NCI-H2029 treated with DMSO at 0.1 percent for 48 hours (cell line): ENCODE measurements at places on chromosomes 2 and 18.

DNA sequence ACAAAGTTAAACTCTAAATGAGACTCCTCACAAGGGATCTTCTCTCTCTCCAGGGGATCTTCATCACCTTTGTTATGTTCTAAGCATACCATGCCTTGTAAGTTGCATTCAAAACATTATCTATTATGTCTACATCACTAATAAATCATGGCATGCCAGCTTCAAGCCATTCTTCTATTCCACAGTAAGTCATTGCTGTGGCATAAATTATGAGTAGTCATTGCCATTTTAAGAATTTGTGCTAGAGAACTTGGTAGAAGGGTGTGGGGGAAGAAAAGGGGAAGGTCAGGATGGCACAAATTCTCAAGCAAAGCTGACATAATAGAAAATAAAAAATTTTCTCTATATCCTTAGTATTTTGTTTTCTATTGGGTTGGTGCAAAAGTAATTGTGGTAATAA is 33.5 kb downstream of the BARD1 start:
- no peak for DNase-seq

- DNase-seq = no peak
Observed at GRCh38 chr2:98927027-98927426, 9.0 kb downstream of the CRACDL start.

- no peak for DNase-seq
Observed at GRCh38 chr2:179240481-179241451, 23.9 kb downstream of the SESTD1 start.

DNA sequence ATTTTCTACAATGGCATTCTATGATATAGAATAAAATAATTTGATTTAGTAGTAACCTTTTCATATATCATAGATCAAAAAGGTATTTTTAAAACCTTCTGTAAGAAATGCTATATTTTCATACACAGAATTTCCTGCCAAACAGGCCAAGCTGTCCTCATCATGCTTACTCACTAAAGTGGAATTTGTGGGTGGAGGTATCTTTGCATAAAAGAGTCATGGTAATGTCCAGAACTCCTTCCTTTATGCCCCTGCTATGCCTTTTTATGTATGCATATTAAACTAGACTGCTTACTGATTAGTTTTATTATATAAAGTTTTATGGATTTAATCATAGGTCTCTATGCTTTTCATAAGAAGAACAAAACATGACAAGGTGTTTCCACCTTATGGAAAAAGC is 27.5 kb upstream of the MARCHF7 start:
- no peak for DNase-seq

DNA sequence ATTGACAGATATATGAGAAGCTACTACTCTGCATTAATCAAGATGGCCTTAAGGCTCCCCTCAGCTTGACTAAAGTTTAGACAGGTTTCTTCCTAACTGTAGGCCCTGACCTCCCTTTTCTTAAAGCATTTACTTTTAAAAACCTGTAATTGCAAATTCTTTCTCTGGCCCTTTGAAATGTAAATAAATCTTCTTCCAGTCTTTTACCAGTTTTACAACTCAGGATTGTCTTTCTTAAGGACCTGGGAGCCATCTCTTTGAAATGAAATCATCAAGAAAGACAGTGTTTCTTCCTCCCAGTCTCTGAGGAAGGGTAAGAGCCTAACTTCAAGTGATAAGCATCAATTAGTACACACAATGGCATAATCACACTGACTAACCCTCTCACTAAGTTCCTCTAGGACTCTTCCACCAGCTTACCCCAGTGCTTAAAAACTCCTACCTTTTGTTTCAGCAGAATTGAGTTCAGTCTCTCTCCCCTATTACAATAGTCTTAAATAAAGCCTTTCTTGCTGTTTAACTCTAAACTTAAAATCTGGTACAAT is 58.7 kb upstream of the CDH20 start:
- no peak for DNase-seq

DNA sequence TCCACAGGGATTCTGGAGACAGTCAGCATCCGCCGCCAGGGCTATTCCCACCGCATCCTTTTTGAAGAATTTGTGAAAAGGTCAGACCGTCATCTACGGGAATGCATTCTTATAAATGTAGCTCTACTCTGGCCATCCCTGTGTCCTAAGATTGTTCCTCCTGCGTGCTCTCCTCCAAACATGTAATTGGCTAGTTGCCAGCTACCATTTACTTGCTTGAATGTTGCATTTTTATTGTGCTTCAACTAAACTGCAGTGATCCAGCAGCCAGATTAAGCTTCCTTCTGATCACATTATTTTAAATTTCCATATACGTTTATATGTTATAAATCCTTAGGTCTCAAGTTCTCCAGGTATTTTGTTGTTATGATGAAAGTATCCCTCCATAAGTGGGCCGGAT is 248.5 kb upstream of the SP5 start:
- no peak for DNase-seq

GRCh38 chr18:39958876-39959275 is 1996.2 kb upstream of the PIK3C3 start:
- DNase-seq = no peak

- DNase-seq = no peak
Observed at GRCh38 chr2:180698668-180699067, 281.7 kb upstream of the UBE2E3 start.

DNA sequence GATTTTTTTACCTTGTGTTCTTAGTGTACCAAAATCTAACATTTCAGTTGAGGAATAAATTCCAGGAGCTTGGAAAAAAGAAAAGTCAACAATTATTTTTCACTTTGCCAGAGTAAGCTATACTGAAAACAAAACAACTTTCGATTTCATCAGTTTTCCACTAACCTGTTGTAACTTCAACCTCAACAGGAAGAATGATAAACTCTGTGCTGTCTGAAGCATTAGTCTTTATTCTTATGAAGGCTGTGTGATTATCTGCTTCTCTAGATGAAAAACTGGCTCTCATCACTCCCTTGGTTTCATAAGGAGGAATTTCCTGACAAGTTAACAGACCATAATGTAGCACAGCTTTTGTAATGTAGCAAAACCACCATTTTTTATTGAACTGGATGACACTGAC is 121.2 kb downstream of the ZAP70 start:
- DNase-seq = no peak

GRCh38 chr2:151973901-151974199 is 125.0 kb downstream of the CACNB4 start:
- peak; percentile 3 for DNase-seq

DNA sequence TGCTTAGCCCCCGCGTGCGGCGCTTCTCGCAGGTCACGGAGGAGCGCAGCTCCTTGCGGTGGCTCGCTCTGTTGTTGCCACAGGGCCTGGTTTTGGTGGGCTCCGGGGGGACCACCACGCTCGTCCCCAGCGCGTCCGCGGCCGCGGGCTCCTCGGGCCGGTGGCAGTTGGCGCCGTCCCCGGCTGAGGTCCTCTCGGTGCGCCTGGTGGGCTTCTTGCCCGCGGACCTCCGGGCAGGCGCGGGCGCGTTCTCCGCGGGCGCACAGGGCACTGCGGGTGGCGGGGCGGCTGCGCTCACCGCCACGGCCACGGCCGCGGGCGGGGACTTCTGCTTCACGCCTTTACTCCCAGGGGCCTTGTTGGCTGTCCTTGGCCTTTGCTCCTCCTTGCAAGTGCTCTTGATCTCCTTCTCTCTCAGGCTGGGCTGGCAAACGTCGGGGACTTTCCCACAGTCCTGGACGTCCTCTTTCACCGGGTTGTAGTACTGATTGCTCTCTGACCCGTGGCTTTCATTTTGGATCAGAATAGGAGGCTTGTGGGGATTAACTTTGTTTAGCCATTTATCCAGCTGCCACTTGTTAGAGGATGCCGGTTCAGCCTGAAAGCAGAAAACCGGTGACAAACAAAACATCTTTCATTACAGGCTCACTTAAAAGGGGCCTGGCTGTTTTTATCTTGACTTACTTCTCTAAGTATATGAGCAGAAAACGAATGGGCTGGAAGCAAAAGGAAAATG is 104.0 kb upstream of the REV1 start:
- DNase-seq = no peak

GRCh38 chr18:45505497-45506206 is 109.6 kb upstream of the SLC14A2 start:
- DNase-seq = no peak

DNA sequence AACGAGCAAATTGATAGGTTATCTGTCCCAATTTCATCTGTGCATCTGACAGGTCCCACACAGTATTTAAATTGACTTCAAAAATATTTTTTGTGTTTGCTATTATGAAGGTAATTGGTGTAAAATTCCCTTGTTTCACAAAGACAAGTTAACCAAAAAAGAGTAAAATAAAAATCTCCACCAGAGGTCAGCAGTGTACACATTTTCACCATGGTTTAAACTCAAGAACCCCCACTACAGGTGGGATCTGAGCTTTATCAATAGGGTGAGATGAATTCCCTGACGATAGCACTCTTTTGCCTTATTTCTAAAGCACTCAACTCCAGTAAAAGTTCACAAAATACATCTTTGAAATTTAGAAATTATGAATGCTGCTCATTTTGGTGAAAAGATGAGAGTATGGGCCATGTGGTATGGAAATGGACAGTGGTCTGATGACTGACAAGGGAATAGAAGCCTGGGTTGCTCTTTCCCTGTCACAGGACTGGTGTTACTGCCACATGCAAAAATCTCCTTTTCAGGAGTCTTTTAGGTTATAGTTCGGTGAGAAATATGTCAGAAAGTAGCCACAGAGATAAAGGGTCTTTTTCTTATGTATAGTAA is 68.0 kb downstream of the SERPINB8 start:
- DNase-seq = no peak

DNA sequence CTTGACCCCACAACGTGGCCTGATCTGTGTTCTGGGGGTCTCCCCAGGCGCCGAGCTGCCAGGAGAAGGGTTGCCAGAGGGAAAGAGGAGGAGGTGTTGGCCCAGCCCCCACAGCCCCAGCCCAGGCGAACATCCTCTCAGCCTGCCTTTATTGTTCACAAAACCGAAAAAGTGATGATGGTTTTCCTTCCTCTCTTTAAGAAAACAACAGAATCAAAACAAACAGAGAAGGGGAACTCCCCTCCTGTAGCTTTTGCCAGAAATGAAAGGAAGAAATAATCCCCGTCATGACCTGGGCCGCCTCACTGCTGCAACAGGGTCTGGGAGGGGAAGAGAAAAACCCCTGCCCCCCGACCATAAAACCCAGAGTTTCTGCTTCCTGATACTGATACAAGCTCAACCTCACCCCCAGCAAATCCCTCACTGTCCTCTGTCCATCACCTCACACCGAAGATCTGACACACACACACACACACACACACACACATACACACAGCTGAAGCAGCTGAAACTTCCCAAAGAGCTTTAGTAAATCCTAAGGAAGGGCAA is 52.0 kb downstream of the ZFP36L2 start:
- no peak for DNase-seq

DNA sequence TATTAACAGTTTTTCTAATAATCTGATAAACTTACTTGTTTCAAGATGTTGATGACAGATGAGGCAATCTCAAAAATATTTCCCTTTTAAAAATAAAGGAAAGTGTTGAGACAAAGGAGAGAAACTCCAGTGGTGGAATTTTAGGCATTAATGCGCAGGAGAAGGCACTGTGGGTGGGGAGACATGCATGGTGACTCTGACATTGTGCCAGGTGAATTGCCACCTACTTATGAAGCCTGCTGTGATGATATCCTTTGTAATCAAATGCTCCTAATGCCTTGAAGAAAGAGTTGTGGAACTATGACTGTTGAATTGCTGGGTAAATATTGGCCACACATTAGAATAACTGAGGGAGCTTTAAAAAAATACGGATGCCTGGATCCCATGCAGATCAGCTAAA is 101.4 kb downstream of the PLA2R1 start:
- no peak for DNase-seq

DNA sequence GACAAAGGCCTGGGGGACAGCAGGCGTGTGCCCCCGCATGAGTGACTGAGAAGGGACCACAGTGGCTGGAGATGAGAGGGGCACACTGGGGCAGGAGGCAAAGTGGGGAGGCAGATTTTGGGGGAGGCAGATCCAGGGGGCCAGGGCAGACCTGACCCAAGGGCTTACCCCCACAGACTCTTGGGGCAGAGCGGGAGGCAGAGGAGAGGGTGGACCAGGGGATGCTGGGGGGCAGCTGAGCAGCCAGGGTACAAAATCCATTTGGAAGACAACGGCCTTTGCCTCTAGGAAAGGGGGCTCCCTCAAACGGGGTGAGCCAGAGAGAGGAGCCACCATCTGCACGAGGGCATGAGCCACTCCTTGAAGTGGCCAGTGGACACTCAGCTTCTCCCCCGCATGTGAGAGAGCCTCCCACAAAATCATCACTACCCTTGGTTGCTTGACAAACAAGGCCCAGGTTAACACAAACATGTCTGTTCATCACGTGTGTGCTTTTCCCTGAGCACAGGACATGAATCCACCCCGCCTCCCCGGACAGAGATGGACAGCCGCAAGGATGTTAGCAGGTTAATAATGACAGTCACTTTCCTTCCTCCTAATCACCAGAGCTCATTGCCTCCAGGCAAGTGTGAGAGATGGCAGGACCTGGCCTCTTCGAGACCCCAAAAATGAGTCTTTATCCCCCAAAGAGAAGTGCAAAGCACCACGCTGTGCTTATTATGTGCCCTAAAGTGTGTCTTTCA is 72.0 kb upstream of the RAB6C start:
- no peak for DNase-seq

- no peak for DNase-seq
Observed at GRCh38 chr18:32998285-32998684, 225.5 kb upstream of the KLHL14 start.

- DNase-seq = no peak
Observed at GRCh38 chr2:107430006-107430405, 396.7 kb upstream of the RGPD4 start.

GRCh38 chr2:113872201-113872600 is 17.7 kb upstream of the ACTR3 start:
- DNase-seq = no peak

DNA sequence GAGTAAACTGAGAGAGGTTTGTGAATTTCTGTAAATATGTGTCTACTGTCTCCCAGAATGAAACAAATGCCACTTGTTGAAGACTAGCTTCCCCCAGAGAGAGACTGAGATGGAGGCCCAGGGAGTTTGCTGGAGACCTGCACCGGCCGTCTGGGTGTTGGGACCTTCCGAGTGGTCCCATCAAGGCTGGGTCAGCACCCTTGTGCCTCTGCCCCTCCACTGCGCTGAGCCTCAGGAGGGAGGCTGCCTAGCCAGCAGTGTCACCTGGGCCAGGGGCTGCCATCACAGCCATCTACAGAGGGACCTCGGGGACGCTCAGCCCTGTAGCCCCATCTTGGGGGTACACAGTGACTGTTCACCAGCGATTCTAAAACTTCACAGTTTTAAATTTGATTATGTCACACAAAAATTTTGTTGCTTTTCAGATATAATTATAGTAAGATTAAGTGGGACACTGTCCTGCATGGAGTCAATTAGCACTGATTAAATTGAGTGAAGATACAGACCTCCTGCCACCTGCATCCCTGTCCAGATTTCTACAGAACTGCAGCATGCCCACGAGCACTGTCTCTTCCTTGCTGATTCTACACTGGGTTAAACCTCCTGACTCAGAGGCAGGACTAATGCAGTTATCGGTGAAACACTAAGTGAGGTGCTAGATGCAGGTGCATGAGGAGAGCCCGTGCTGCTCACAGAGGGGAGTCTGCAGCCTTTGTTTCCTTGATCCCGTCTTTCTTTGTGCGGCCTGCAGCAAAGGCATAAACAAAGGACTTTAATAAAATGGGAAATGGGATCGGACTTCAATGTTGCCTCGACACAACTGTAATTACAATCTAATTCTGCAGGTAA is 50.5 kb downstream of the TMEM18 start:
- no peak for DNase-seq

GRCh38 chr18:23141104-23141999 is 6.1 kb downstream of the CABLES1 start:
- DNase-seq = peak; percentile 62

- no peak for DNase-seq
Observed at GRCh38 chr2:28702878-28703277, 48.8 kb upstream of the PPP1CB start.

- DNase-seq = no peak
Observed at GRCh38 chr18:574149-574860, 5.9 kb upstream of the CETN1 start.
